ENCODE measurements at places on chromosomes 12 and 14.

DNA sequence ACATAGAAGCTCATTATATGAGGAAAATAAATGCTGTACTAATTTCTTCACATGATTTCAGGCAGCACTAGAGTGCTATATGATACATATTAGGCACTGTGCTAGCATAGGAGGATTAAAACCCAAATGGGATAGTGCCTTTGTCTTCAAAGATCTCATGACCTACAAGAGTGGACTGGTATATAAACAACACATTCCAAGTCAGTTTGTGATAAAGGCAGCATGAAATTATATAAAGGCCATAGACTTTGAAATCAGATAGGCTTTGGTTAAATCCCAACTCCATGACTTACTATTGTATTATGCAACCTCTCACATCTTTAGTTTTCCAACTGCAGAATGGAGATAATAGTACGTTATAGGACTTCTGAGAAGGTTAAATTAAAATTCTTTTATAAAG, 179.7 kb downstream of the RAD51B start:
- DNase-seq = no peak

DNA sequence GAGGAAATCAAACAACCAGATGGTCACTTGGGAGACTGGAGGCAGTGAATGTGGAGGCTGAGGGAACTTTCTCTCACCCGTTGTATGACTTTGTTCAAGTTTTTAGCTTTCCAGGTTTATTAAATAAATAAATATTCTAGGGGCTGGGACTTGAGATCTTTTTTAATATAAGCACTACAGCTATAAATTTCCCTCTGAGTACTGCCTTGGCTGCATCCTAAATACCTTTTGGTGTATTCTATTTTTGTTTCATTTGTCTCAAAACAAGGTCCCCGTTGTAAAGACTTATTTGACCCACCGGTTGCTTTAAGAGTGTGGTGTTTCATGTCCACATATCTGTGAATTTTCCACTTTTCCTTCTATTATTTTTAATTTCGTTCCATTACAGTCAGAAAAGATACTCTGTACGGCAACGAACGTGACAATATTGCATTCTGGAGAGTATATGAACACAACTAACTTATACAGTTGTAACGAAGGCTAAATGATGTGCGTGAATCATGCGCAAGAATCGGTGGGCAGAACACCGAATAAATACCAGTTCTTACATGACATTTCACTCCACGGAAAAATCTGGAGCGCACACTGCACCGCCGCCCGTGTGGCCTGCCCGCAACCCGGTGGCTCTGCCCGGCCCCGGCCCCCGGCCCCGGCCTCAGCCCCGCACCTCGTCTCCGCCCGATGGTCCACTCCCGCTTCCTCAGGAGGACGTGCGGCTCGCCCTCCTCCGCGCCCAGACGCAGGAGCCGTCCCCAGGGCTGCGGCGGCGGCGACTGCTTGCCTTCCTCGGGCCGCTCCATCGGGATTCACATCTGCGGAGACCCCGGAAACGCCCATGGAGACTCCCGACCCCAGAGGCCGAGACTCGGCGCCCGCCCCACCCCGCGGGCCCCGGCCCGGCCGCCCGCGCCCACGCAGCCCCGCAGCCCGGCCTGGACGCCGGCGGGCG, 602 bp downstream of the CHFR start:
- no peak for DNase-seq

GRCh38 chr14:99721792-99722516, 37.9 kb downstream of the CYP46A1 start:
- no peak for DNase-seq

DNA sequence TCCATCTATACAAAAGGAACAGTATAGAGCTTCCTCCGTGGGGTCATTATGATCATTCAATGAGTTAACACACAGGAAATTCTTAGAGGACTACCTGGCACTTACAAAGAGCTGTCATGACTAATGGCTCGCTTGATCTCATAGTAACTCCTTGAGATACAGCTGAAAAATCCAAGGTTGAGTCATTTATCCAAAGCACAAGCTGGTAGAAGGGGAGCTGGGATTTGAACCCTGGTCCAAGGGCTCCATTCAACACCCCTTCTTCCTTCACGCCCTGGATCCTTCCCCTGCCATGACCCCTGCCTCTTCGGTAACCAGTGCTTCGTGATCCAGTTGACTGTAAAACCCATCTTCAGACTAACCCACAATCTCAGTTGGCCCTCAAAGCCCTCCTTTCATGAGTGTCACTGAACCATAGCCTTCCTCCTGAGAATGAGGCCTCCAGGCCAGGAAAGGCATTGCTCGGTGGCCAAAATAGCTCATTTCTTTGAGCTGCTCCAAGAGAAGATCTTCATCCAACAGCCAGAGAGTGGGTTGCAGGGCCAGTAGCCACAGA, 7.8 kb downstream of the ZFP36L1 start:
- DNase-seq = no peak
